NCI-H2107 (cell line): ENCODE measurements at places on chromosomes 3 and 15.

GRCh38 chr3:151327571-151328198 lies 1.7 kb downstream of the P2RY13 start:
- DNase-seq = no peak

DNA sequence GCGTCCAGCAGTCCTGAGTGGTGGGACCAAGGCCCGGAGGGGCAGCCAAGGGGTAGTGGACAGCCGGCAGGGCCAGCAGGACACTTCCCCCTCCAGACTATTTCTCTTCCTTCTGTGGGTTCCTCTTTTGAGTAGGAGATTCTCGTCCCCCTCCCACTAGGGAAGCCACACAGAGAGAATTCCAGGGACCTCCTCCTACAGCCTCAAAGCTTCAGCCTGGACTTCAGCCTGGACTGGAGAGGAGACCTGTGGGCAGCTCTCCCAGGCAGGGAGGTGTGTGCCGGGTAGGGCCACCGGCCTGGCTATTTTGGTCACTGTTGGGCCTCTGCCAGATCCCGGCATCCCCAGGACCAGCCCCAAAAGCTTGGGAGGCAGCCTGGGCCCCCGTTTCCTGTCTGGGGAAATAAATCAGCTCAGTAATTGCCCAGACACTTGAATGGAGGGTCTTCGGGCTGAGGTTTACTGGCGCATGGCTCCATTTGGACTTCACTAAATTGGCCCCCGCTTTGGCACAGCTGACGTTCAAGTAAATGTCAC lies 1.3 kb downstream of the SLC6A6 start:
- no peak for DNase-seq

GRCh38 chr3:123961508-123961856 lies 453 bp upstream of the CCDC14 start:
- no peak for DNase-seq

GRCh38 chr3:194705761-194706160 lies 20.1 kb downstream of the FAM43A start:
- no peak for DNase-seq

DNA sequence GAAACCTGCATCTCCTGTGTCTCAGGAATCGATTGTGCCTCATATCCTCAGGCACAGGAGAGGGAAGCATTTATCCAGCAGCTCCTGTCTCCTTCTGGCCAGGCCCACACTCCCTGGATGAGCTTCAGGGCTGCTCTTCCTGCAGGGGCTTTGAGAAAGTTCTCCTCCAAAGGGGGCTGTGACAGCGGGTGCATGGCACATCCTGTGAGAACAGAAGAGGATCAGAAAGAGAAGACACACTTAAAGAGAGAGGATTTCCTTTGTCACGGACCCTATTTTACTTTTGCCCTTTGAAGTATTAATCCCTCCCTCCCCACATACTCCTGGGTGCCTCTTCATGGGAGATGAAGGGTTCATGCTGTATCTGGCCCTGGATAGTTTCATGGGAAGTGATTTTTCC lies 46.0 kb downstream of the MFSD1 start:
- DNase-seq = no peak

DNA sequence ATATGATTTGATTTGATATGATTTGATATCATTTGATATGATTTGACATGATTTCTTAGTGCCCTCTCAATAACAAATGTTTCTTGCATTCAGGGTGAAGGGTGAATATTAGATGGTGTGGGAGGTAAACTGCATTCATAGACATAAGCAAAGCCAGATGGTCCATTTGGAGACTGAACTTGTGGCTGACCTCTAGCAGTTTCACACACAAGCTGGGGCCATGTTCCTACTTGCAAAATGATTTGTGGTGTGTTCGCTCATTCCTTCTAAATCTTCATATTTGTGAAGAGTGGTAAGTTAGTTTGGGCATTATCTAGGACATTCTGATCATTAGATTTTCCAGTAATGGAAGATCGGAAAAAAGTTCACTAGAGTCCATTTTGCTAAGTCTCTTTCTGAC lies 40.5 kb upstream of the CCR4 start:
- no peak for DNase-seq

GRCh38 chr3:90180096-90180495 lies 1072.7 kb downstream of the EPHA3 start:
- DNase-seq = no peak

DNA sequence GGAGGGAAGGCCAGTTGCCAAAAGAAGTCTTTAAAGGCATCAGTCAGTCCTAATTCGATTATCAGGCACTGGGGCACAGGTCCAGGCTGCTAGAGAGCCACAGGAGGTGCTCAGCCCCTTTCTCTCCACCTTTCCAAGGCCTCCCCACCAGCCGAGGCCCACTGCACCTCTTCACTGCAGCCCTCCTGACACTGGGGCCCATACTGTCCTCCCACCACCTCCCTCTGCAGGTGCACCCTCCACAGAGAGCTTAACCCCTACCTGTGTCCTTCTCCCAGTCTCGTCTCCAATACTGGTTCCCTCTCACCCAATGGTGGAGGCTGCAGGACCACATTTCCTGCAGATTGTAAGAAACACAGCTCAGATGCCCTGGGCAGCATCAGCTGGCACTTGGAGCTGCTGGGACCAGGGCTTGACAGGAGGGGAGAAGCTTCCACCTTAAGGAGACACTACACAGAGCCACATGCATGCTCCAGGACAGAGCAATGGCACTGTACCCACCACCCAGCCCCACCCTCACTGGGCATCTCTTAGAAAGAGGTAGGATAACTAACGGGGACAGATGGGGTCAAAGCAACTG lies 81.6 kb upstream of the PRR20G start:
- DNase-seq = no peak

DNA sequence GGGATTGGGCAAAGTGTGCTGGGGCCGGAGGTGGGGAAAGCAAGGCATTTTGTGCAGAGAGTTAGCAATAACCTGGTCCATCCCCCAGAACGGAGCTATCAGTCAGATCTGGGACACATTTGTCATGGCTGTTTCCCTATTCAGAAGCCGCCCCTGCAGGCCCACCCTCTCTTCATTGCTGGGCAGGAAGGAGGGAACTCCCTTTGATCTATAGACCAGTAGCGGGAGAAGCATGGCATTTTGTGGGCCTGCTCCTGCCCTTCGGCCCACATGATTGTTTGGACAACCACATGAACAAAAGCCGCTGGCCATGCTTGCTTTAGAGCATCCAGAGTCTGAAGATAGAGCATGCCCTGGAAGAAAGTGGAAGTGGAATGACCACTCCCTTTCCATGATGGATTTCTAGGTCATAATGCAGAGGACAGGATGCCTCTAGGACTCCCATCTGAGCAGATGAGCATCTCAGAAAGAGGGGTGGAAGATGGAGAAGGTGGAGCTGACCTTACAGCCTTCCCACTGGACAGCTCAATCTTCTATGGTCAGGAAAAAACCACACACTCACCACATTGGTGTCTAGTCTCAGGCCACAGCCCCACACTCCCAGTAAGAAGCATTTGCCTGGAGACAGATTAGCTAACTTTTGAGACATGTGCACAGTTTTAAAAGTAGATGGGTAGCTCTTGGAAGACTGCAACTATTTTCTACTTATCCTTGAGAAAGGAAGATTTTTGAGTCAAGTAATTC lies 11.9 kb upstream of the LRTM1 start:
- DNase-seq = no peak

DNA sequence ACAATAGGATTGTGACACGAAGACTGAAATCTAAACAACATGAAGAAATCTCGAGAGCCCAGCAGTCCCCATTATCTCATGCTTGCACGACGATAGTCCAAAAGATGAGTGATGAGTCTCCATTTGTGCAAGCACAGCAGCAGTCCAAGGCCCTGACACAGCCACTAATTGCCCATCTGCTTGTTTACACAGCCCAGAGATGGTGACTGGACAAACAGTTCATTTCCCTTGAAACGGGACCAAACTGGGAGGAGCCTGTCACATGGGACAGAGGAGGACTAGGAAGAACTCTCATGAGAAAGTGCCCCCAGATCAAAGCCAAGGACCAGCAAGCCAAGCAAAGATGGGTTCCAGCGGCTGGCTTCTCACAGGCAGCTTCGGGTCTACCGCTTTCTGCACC lies 121.0 kb downstream of the GREM1 start:
- no peak for DNase-seq

GRCh38 chr3:122313281-122313680 lies 11.8 kb upstream of the CSTA start:
- no peak for DNase-seq

- no peak for DNase-seq
Measured at GRCh38 chr15:33132722-33133345, 61.7 kb downstream of the FMN1 start.

DNA sequence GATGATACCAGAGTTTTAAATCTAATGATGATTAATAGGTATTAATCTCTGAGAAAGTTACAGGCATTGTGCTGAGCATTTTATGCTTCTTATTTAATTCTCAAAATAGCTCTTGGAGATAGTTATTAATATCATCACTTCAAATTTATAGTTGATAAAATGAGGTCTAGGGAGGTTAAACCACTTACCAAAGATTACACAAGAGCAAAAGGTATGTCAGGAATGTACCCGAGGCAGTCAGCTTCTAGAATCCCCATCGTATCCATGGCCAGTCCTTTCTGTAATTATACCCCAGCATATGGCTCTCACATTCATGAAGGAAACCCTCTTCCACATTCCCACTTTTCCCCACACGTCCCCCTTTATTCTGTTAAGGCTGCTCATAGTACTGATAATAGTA lies 421.3 kb downstream of the PYDC2 start:
- DNase-seq = no peak

DNA sequence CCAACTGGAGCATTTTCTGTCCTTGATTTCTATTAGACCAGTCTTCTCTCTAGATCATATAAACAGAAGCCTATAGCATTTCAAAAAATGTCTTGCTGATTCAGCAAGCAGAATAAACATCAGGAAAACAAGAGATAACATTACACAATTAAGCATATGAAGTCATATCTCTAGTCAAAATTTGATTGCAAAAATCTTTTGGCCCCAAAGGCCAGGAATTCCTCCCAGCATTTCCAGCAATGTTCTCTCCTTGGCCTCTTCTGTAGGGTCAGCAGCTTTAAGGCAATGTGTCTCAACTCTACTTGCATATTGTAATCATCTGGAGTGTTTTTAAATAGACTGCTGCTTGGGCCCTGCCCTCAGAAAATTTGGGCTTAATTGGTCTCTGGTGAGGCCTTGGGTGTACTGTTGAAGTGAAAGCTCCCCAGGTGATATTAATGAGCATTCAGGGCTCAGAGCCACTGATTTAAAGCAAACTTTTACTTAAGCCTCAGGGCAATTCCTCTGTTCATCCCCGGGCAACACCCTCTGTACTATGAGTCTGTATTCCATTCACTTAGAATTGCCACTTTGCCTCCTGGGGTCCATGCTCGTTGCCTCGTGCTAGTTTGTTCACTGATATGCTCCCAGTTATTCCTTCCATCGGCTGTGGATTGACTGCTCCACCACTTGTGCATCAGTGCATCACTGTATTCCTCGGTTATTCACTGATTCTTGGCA lies 1072.6 kb downstream of the ROBO2 start:
- DNase-seq = no peak

DNA sequence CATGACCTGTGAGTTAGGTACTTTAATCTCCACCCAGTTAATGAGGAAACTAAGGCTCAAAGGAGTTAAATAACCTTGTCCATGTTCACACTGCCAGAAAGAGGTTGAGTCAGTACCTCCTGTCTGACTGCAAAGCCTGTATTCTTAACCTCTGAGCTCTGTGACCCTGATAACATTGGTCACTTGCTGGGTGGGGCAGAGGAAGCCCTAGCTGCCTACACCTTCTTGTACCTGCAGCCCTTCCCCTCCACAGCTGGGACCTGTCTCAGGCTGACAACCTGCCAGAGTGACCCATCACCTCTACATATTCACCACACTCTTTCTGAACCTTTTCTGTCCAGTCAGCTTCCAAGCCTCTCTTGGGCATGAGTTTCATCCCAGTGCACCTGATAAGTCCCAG lies 106.1 kb upstream of the HES1 start:
- no peak for DNase-seq

- DNase-seq = no peak
Measured at GRCh38 chr15:66939451-66940023, 125.9 kb upstream of the SMAD3 start.

GRCh38 chr3:126734106-126734723 lies 30.2 kb downstream of the CHCHD6 start:
- no peak for DNase-seq

- DNase-seq = no peak
Measured at GRCh38 chr3:72303926-72304325, 519.0 kb upstream of the PROK2 start.
